IMR-90 (cell line): ENCODE measurements at places on chromosomes 2 and 18. TPM values are rescaled to one million over a fixed set of nuclear protein-coding genes. Genes with fewer than 3 reads are reported as not detected.

GRCh38 chr2:127527001-127527804, 914 bp upstream of the IWS1 start:
- H3K27me3 ChIP-seq: no peaks in the 10 kb centered on the region
- peak overlapping the region; percentile 73 for H3K4me3 ChIP-seq
- no peaks in the 10 kb centered on the region for H3K4me1 ChIP-seq
- no peak for DNase-seq

The VPS4B gene
- 31.5 and 41.1 TPM in 2 replicates for total RNA-seq

The CCDC85A gene
- total RNA-seq: 2.2 and 2.8 TPM in 2 replicates

GRCh38 chr18:10743766-10744165, 217.9 kb downstream of the NAPG start:
- H3K27ac ChIP-seq: no peak overlapping the region
- H3K4me3 ChIP-seq: no peak overlapping the region
- H3K27me3 ChIP-seq: no peaks in the 10 kb centered on the region
- H3K4me1 ChIP-seq: no peaks in the 10 kb centered on the region
- DNase-seq: no peak

The C1QL2 gene
- total RNA-seq: not detected in 2 replicates

- H3K27me3 ChIP-seq: peaks cover 36% of the 10 kb centered on the region
- no peak overlapping the region for H3K27ac ChIP-seq
- H3K4me1 ChIP-seq: peaks cover 13% of the 10 kb centered on the region
- no peak for DNase-seq
Observed at GRCh38 chr2:236239276-236240065, 24.7 kb downstream of the ASB18 start.

GRCh38 chr2:64277101-64277849, 133.1 kb upstream of the PELI1 start:
- DNase-seq: no peak
- no peaks in the 10 kb centered on the region for H3K36me3 ChIP-seq
- no peaks in the 10 kb centered on the region for H3K27me3 ChIP-seq
- peaks cover 27% of the 10 kb centered on the region for H3K4me1 ChIP-seq
- H3K27ac ChIP-seq: peak overlapping the region; percentile 60
